ENCODE measurements at places on chromosomes 12 and 14.

DNA sequence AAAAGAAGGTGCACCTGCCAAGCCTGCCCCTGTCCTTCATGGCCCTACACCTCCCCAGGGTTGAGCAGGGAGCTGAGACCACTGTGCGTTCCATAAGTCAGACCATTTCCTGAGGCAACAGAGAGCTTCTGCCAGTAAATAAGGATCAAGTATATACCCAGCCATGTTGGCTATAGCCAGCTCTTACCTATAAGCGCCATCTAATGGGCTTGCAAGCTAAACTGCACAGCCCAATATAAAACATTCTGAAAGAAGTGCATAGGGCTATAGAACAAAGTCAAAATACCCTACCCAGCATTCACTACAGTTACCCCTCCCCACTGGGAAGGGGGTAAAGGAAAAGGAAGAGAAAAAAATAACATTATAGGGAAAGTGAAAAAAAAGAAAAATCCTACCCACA lies 59.3 kb upstream of the SCAF11 start:
- no peak for DNase-seq

DNA sequence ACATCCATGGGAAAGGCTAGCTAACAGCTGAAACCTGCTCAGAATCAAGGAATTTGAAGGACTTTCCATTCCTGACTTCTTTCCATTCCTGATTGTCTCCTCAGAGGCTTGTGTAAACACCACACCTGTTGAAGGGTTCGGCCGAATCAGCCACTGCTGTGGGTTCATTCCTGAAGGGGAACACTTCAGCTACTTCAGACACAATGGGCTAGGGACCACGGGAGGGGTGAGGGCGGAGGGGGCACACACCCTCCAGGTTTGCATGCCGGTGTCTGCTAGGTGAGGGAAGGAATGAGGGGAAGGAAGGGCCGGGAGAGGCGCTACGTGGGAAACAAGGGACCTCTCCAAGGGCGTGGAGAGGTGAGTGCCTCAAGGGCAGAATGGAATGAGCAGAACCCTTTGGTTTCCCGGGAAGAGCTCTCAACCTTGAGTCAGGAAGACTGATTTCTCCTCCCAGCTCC lies 1.3 kb downstream of the GPRC5A start:
- DNase-seq = no peak

- no peak for DNase-seq
Observed at GRCh38 chr12:53983568-53983949, 1.4 kb upstream of the HOXC10 start.

DNA sequence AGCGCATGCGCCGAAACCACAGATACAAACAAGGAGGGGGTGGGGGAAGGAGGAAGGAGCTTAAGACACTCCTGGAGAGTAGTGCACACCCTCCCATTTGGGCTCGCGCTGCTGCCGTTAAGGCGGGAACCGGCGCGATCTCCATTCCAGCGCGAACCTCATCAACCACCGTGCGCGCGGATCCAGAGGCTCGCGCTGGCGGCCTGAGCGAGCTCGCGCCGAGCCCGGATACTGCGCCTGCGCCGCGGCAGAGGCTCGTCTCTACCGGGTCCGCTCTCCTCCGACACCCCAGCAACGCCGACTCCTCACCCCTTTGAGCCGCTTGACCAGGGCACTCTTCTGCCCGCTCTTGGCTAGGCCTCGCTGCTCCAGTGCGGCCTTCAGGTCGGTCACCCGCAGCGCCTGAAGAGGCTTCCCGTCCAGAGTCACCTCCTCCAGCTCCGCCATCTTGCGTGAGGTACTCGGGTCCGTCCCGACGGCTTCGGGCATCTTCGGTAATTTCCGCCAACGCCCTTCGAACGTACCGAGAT lies at the start of gene ACIN1:
Gene ACIN1 (minus strand): TSS at position 471 of the 530 bp plus-strand sequence. CDS start 24 bp downstream, at position 447.
- no peak for DNase-seq

GRCh38 chr12:33587784-33588712 lies 148.4 kb upstream of the SYT10 start:
- no peak for DNase-seq

DNA sequence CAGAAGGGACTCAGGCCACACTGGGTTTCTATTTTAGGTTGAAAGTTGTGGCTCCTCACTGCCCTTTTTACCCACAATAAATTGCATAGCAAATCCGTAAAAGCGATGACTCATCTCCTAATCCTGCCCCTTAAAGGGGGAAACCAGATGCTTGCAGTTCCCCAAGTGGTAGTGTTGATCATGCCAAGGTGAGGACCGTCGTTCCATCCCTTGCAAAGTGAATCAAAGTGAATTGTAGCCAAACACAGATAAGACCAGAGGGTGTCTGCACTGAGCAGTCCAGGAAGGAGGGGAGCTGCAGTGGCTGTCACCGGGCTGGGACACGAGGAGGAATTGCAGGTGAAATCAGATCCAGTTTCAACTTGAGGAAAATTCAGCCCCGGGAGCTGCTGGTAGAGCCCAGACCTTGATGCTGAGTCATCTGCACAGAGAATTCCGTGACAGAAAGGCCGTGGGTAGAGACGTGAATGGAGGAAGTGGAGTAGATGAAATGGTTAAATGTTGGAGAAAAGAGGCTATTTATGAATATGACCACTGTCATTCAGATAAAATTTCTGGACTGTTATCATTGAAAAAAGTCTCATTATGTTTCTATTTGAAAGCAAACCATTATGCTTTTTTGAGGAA lies 44.2 kb upstream of the MMP17 start:
- no peak for DNase-seq

- DNase-seq = no peak
Observed at GRCh38 chr12:114221136-114221833, 184.7 kb downstream of the TBX5 start.

DNA sequence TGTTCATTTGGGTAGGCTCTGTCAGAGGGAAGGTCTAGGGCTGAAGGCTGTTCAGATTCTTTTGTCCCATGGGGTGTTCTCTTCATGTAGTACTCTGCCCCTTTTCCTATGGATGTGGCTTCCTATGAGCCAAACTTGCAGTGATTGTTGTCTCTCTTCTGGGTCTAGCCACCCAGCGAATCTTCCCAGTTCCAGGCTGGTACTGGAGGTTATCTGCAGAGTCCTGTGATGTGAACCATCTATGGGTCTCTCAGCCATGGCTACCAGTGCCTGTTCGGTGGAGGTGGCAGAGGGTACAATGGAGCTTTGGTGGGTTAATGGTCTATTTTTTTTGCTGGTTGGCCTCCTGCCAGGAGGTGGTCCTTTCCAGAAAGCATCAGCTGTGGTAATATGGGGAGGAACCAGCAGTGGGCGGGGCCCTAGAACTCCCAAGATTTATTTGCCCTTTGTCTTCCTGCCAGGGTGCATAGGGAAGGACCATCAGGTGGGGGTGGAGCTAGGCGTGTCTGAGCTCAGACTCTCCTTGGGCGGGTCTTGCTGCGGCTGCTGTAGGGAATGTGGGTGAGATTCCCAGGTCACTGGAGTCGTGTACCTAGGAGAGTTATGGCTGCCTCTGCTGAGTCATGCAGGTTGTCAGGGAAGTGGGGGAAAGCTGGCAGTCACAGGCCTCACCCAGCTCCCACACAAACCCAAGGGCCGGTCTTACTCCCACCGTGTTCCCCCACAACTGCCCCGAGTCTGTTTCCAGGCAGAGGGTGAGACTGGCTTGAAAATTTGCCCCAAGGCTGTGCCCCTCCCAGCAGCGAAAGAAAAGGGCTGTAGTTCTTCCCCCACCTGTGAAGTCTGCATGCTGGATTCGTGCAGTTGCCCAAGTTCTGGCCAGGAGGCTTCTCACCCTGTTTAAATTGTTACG lies 17.5 kb downstream of the MTRFR start:
- no peak for DNase-seq

DNA sequence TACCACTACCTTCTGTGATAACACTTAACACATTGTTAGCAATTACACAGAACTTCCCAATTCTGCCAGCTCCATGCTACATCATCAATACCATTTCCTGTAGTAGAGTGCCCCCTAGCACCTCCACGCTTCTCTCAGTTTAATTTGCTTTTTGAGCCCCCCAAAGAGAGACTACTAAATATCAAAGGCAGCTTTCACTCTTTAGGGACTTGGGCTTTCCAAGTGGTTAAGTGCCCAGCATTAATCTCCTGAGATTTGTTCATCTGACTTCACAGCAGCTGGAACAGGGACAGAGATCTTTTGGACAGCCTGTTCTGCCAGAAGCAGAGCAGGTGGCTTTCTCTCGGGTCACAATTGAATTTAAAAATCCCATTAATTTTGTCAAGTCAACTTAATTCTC lies 954.9 kb downstream of the DIO2 start:
- DNase-seq = no peak

DNA sequence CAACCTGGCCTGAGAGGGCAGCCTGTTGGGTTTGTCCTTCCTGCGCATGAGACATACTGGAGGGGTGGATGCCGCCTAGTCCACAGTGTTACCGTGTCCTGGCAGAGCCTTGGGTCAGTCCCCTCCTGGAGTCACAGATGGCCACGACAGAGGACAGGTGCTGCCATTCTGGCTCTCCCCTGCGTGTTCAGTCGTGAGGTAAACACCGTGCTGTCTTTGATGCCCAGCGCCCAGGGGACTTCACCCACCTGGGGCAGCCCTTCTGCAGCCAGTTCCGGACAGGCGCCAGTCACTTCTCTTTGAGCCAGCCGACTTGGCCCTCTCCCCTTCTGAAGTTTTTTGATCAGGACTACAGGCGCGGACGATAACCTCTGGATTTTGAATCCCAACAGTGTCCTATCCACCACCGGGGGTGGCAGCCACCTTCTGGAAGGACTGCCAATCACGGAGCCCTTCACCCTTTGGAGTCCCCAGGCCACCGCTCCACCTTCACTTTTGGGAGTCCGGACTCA lies 933.0 kb downstream of the DIO2 start:
- no peak for DNase-seq

DNA sequence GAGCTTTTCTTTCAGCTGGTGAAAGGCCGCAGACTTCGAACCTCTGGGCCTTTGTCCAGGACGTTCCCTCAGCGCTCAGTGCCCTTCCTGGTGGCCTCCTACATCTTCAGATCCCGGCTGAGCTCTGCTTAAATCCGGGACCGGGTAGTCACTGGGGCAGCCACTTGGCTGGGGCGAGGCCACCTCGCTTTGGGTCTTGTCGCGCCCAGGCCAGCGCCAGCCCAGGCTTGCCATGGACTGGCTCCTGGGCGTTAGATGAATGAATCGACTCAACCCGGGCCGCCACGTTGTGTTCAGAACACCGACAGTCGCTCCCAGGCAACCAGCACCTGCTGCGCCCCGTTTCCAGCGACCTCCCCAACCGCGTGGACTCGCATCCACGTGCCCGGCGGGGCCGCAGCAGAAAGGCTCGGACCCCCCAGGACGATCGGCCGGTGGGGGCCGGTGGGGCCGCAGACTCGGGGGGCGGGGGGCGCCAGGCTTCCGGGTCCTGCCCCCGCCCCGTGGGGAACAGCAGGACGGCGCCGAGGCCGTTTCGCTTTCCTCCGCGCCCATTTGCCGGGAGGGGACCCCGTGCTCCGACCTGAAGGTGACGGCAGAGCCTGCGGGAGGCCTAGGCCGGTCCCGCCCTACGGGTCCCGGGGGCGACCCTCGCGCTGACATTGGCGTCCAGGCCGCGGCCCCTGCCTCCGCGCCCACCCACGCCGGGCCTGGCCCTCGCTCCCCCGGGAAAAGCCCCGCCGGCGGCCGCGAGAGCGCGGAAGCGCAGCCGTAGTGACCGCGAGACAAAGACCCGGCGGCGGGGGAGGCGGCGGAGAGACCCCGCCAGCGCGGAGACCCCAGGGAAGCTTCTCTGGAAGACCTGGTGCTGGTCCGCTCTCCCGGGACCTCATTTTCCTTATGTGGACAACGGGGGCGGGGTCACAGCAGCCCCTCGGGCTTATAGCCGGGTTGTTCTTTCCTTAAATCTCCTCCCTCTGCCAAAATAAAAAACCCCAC lies 37.3 kb upstream of the RCOR1 start:
- no peak for DNase-seq

- no peak for DNase-seq
Observed at GRCh38 chr14:19911114-19911513, 9.3 kb upstream of the OR4K5 start.

DNA sequence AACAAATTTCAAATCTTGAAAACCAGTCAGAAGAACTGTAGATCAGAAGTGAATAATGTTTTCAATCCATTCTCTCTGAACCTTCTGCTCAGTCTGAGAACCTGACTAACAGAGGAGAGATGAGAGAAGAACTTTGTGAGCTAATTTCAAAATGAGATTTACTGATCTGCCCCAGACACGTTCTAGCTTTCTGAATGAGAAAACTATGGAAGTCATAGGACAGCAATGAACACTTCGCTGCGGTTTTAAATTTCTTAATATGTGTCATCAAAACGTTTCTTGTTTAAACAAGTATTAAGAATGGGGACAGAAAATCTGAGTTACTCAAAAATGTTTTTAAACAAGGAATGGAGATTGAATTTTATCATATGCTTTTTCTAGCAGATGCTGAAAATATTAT lies 66.6 kb upstream of the FAR2 start:
- DNase-seq = no peak

DNA sequence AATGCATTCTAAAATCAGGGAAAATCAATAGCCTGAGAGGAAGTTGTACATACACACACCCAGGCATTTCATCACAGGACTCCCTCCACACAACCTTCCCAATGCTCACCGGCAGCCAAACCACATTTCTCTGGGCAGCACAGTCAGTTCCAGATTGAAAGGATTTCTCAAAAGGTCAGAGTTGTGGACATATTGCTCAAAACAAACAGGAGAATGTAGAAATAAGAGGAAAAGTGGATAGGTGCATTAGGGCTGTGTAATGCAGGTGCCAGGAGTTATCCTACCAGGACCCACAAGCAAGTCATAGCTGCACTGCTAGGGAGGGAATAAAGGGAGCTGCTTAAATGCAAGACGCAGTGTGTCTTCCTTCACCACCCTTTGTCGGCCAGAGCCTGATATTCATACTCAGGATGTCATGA lies 62.9 kb downstream of the GCH1 start:
- DNase-seq = no peak

- peak; percentile 88 for DNase-seq
Observed at GRCh38 chr12:74646831-74647230, 109.2 kb downstream of the ATXN7L3B start.

DNA sequence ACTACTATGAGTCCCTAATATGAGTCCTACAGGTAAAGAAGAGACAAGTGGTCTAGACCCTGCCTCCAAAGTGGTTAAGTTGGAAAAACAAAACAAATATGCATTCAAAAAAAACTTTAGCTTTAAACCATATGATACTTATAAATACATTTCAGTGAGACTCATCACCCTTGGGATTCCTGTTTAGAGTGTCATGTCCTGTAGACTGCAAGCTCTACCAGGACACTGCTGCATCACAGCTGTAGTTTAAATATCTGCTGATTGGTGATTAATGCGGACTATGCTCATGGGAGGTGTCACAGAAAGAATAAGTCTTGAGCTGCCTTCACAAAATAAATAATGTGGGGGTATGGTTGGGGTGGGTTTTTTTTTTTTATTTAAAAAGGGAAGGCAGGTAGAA lies 8.8 kb upstream of the LGR5 start:
- DNase-seq = no peak

- no peak for DNase-seq
Observed at GRCh38 chr12:41992692-41993215, 151.9 kb downstream of the GXYLT1 start.
